OCI-M1 (cell line): ENCODE measurements at places on chromosomes 13 and 19.
A peak's percentile ranks its signal among the peaks of the same experiment; 100 is the strongest.

DNA sequence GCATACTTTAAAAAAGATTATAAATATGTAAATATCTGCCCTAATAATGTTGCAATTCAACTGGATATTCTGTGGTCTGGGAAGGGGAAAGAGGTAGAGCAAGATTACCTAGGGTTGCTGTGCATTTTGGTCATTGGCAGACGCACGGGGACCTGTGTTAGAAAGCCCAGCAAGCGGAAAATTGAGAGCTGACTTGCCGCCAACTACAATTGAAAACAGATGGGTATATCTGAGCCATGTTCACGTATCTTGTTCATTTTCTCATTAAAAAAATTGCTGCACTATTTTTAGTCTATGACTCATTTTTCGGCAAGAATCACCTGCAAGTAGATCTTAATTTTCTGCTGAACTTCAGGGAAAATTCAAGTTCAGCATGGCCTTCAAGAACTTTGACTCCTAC lies 308.5 kb upstream of the TMTC4 start:
- DNase-seq = no peak

- no peak for DNase-seq
These were observed 142.2 kb downstream of the TBC1D4 start for GRCh38 chr13:75339635-75340374.

DNA sequence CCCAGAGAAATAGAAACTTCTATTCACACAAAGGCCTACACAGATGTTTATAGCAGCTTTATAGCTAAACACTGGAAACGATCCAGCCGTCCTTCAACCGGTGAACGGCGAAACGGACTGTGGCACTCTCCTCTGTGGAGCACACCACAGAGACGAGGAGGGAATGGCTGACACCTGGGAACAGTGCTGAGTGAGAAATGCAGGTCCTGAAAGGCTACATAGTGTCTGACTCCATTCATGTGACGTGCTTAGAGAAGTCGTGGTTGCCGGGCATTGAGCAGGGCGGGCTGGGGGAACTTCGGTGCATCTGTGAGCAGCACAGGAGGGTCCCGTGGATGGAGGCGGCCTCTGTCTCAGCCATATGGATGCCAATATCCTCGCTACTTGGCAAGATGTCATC lies 3.1 kb upstream of the GRK1 start:
- no peak for DNase-seq

- DNase-seq = peak; percentile 42
These were observed 40.8 kb upstream of the F7 start for GRCh38 chr13:113064534-113065405.

DNA sequence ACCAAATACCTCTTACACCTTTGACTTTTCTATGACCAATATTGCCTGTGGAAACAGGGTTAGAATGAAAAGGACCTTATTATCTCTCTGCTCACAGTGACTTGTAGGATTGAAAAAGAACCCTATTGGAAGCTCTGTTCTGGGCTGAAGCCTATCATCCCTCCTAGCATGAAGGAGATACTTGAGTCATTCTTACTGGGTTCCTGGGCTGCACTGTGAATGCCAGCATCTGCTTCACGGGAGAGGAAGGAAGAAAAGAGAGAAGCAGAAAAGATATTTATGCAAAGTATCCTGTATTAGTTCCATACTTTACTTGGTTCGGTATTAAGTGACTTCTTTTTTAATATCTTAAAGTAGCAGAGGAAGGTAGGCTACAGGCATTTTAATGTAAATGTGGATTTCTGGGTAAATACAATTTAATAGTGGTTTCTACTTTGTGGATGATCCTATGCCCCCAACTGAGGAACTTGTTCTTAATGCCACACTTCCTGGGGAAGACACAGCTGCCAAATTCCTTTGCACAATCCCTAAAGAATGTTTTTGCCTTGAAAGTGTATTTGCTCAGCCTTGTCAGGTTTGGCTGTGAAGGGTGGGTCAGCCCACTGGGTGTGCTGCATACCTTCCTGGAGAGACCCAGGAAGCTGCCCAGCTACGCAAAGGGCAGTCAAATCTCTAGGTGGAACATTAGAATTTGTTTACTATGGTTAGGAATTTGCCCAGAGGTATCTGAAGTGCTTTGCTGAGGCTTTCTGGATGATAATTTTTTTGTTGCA lies 13.7 kb upstream of the SCEL start:
- no peak for DNase-seq

DNA sequence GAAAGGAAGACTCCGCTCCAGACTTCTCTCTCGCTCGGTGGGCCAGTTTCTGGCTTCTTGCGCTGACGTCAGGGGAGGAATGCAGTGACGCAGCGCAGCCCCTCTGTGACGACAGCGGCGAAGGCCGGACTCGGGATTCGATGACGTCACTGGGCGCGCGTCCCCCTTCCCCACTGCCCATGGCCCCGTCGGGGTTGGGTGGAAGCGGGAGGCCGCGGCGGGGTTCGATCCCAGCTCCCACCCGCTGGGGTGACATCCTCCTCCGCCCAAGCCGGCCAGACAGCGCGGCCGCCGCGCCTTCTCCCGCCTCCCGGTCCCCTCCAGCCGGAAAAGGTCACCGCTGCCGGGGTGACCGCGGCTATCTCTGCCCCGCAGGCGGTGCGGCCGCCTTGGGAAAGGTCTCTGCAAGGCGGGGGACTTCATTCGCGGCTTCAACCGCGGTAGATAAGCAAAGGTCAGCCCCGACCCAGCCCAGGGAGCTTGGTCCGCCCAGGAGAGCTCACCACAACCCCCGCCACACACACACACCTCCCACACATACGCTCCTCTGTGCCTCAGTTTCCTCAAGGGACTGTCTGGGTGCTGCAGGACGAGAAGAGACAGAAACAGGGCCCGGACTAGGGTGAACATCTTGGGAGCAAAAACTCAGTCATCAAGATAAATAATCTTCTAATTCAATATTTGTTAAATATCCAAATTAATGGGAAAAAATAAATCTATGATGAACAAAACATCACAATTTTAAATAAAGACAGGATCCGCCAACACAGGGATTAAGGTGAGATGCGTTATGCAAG lies 844 bp upstream of the RFX1 start:
- peak; percentile 100 for DNase-seq

- DNase-seq = no peak
These were observed 3.8 kb downstream of the KDM4B start for GRCh38 chr19:4972509-4973230.

DNA sequence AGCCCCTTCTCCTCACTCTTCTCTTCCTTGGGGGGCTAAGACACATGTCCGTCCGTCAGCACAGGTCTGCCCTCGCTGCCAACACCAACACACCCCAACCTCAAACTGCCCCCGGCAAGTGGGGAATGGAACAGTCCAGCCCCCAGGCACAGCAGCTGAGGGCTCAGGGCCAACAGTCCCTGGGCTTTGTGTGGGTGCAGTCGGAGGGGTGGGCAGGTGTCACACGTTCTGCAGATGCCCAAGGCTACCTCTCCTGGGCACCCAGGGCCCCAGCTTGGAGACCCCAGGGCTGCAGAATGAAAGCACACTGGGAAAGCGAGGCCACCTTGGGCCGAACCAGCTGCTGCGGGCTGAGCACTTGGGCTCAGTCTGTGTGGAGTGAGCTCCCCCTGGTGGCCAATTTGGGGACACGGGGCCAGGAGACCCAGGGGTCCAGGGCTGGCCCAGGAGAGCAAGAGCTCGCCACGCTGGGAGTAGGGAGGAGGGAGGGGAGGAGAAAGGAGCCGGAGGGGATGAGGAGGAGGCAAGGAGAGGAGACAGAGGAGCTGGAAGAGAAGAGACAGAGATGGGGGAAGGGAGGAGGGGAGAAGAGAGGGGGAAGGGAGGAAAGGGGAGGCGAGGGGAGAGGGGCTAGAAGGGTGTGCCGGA lies 14.0 kb upstream of the ATP8B3 start:
- peak; percentile 64 for DNase-seq

- no peak for DNase-seq
These were observed at the start of gene SERP2 for GRCh38 chr13:44373601-44374347. Gene SERP2, plus strand, starts transcription at chr13:44373824. Its CDS starts 202 bp downstream, at chr13:44374026.

GRCh38 chr13:100315522-100315921 lies 226.6 kb downstream of the PCCA start:
- DNase-seq = no peak

DNA sequence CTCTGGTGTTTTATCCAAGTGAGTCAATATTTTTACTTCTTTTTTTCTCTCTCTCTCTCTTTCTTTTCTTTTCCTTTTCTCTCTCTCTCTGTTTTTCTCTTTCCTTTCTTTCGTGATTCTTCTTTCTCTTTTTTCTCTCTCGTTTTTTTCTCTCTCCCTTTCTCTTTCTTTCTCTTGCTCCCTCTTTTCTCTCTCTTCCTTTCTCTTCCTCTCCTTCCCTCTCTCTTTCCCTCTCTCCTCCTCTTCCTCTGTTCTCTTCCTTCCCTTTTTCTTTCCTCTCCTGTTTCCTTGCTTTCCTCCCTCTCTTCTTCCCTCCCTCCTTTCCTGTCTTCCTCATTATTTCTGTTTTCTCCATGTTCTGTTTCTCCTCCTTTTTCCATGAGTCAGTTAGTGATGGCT lies 641.5 kb downstream of the FGF9 start:
- no peak for DNase-seq

- peak; percentile 93 for DNase-seq
These were observed 40.8 kb upstream of the ISYNA1 start for GRCh38 chr19:18478545-18479311.

GRCh38 chr19:38076337-38076736 lies 147.7 kb downstream of the DPF1 start:
- DNase-seq = no peak

GRCh38 chr19:41792513-41793413 lies 3.6 kb upstream of the CEACAM3 start:
- peak; percentile 72 for DNase-seq

- DNase-seq = no peak
These were observed 10.4 kb upstream of the USP12 start for GRCh38 chr13:27182054-27182453.

- DNase-seq = no peak
These were observed 59.5 kb downstream of the MCF2L start for GRCh38 chr13:113028336-113029060.

DNA sequence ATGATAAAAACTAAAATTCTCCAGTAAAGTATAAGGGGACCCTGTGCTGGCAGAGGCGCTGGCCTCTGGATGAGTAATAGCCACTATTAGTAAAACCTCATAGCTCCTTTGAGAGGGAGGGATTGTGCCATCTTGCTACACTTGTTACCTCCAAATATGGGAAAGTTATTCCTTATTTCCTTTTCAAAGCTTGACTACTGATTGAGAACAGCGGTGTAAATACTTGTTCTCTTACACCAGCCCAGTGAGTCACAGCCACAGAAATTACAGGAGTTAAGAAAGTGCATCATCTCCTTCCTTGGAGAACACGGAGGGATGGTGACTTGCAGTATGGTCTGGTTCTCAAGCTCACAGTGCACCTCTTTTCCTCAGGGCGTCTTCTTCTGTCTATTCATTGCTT lies 379.0 kb downstream of the EFNB2 start:
- no peak for DNase-seq

DNA sequence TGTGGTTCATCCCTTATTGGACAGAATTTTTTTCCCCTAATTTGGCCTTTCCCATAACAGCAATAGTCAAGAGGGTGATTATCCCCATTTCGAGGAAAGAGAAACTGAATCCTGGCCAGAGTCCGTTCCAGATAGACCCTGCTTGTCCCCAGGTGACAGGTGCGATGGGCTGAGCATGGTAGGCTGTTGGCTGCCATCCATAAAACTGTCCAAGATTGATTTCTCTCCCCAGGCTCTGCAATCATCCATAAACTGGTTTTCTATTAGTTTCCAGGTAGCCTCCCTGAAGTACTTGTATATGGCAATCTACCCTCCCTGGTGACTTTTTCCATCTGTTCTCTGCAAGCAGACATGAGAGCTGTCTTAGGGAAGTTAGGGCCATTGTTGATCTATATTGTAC lies 25.4 kb downstream of the SERP2 start:
- no peak for DNase-seq

GRCh38 chr19:16030964-16031871 lies 45.1 kb upstream of the TPM4 start:
- DNase-seq = no peak

- DNase-seq = peak; percentile 91
These were observed 58.3 kb downstream of the GPALPP1 start for GRCh38 chr13:45047394-45048310.

DNA sequence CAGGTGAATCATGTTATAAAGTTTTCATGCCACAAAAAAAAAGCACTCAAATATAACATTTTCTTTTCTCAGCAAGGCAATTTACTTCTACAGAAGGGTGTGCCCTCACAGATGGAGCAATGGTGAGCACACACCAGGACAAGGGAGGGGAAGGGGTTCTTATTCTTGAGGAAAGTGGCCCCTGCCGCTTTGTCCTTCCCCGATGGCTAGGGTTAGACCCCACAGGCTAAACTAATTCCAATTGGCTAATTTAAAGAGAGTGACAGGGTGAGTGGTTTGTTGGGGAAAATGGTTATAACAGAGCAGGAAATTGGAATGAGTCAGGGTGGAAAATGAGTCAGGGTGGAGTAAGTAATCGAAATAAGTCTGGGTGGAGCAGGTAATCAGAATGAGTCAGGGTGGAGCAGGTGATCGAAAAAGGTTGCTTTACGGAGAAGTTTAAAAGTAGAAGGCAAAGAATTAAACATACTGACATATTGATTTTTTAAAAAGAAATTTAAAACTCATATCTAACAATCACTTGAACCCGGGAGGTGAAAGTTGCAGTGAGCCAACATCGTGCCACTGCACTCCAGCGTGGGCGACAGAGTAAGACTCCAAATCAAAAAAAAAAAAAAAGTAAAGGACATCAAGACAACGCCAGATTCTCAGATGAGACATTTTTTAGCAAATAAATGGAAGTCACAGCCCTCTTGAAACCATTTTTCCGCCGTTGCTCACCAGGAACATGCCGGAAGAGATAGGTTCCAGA lies 813 bp downstream of the ZNF562 start:
- peak; percentile 61 for DNase-seq

DNA sequence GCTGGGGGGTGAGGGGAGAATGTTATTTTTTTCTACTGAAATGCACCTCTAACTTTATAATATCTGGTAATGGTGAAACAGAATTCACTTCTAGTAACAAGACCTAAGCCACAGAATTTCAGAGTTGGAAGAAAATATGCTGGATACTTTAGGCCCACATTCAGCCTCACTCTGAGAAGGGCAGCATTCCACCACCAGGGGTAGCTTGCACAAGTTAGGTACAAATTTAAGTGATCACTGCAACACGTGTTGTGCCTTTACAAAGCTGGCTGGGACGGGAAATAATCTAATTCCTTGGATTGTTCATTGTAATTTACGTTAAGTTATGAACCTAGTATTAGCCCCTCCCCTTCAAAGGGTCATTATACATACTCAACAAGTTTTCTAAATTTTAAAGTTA lies 192.3 kb downstream of the RGCC start:
- DNase-seq = no peak

- DNase-seq = no peak
These were observed 409.3 kb downstream of the ZNF536 start for GRCh38 chr19:30781519-30781918.
